Kidney glomerular epithelial cell (primary cell): ENCODE measurements at places on chromosomes 2 and 18.

DNA sequence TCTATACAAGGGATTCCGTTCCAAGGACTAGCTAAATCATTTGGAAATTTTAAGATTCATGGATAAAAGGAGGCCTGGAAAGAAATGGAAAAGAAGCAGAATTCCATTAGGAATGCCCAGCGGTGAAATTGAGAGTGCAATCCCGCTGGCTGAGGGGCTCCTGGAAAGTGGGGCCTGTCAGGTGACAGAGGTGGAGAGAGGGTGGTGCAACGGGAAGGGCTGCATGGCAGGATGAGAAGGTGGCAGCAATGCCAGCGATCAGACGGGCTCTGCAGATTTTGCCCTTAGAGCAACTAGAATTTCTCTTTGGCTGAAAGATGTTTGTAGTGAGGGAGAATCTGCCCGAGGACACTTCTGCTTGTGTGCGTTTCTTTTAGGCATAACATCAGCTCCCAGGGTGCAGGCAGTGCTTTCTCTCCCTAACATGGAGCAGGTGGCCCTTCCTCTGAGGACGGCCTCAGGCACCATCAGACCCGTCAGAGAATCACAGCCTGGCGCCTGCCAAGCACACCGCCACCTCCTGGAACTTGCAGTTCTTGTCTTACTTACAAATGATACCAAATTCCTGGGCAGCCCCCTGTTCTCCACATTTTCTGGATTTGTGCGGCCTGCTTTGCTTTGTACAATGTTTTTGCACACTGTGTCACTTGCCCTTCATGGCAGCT, 261.6 kb downstream of the NDUFA10 start:
- DNase-seq: no peak

DNA sequence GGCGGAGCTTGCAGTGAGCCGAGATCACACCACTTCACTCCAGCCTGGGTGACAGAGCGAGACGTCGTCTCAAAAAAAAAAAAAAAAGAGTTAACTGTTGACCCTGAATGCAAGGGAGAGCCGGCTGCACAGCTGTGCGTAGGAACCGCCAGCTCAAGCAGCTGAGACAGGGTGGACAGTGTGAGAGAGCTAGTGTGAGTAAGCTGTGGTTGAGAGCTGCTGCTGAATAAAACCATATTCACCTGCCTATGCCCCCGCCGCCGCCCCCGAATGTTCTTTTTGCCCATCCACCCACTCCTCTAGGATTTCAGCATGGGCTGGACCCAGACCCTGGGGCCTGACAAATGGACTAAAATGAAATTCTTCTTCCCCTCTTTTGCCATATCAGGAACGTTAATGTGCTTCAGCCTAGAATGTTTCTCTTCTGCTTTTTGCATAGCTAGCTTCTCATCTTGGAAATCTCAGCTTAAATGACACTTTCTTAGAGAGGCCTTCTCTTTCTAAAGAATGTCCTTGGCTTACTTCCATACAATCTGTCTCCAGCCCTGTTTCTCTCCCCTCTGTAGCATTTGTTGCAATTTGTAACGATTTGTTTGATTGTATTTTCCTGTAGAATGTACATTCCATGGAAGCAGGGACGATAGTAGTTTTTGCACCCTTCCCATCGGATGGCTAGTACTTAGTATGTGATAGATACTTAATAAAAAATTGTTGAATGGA, 142.7 kb downstream of the KLHL14 start:
- DNase-seq: no peak

GRCh38 chr2:201904538-201905420, 98.4 kb downstream of the CDK15 start:
- no peak for DNase-seq

GRCh38 chr2:229849073-229849472, 72.7 kb downstream of the TRIP12 start:
- DNase-seq: no peak

- DNase-seq: no peak
These were observed 20.8 kb downstream of the LHCGR start for GRCh38 chr2:48734576-48735303.

DNA sequence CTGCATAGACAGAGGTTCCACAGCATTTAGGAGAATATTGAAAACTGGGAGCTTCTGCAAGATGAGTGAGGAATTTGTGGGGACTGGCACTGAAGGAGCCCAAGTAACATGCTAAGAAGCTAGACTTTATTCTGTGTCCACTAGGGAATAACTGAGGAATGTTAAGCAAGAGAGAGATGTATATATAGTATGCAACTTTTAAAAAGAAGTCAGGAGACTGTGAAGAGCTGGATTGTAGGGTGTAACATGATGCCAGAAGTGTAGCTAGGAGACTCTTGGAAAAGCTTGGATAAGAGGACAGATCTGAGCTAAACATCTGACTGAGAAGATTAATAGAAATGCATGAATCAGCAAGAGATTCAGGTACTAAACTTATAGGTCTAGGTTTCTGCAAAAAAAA, 270.6 kb upstream of the MMADHC start:
- no peak for DNase-seq

DNA sequence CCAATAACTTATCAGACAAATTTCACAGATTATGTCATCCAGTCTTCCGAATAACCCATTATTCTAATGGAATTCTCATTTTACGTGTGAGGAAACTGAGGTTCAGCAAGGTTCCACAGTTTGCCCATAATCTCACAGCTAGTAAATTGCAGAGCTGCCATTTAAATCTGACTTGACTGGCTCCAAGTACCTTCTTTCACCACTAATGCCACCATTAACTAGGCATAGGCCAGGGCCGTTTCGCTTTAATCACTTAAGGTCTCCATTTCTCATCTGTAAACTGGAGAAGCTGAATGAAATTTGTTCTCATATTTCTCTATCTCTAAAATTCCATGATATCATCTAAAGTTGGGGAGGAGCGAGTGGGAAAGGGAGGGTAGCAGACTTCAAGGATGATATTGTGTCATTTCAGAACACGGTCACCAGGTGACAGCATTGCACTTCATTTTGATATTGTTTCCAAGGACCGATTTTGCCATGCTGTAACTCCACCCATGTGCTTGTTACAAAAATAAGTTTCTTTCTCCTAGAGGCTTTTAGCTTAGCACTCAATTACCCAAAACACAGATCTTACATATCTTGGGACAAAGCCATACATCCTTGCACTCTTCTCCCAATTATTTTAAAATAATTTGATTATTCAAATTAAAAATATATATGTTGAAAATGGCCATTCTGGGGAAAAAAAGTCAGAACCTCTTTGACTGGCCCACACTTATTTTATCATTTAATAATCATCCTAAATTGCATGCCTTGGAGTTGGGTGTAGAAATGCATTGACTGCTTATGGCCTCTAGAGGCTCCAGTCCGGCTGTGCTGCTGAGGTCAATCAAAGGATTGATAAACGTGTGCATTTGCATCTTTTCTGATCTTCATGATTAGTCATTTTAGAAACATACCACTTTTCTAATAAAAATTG, 123.8 kb downstream of the AKAIN1 start:
- DNase-seq: peak; percentile 13

DNA sequence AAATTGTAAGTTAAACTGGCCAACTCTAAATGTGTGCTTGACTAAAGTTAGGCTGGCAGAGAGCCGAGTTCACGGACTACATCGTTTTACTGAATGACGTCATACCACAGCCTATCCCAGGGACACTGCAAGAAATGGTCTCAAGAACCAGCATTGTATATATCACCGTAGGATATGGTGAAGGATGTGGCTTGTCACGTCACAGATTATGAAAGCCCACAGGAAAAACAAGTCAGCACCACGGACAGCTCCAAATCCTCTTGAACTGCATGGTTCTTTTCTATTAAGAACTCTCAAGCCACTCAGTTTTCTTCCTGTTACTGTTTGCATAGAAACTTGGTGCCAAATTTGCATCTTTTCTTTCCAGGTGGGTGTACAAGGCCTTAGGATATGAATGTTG, 85.1 kb upstream of the ACAA2 start:
- peak; percentile 19 for DNase-seq

DNA sequence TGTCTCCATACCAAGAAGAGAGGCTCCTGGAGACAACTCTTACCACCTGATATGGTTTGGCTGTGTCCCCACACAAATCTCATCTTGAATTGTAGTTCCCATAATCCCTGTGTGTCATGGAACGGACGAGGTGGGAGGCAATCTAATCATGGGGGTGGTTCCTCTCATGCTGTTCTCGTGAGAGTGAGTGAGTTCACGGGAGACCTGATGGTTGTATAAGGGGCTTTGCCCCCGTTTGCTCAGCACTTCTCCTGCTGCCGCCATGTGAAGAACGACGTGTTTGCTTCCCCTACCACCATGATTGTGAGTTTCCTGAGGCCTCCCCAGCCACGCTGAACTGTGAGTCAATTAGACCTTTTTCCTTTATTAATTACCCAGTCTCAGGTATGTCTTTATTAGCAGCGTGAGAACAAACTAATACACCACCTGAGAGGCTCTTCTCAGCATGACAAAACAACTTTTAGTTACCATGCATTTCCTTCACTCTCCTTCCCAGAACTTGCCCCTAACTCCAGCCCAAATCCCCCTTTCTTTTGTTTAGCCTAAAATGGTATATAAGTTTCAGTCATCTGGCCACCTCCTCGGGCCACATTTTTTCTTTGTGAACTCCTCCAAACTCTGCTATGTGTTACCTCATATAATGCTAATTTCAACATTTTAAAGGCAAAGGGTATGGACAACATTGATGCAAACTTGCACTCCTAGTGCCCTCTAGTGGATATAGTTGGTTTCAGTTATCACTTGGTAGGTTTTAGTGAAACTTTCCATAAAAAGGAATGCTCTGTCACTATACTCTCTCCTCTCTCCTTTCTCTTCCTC, 58.6 kb upstream of the SLC25A52 start:
- DNase-seq: peak; percentile 53

DNA sequence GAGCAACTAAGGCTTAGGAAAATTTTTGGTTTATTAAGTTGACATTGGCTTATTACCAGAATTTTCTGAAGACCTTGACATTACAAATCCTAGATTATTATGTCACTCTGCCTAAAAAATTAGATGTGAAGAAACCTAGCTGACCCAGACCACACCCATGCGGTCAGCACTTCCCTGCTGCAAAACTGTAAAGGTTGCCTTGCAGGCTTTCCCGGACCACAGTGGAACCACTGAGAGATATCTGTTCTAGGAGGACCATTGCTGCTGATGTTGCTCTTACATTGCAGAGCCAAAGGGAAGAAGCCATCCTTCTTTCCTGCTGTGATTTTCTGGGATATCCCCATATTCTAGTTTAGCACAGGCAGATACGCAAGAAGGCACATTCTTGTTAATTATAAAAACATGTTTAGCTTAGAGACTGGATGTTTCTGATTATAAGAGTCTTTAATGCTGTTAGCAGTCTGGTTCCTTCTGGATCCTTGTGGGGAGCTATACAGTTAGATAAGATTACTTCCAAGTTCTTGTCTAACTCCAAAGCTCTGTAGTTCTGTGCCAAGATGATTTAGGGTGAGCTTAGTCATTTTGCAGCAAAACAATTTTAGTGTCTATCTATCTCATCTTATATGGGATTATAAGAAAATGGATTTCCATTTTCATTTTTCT, 70.2 kb downstream of the AOX1 start:
- DNase-seq: no peak

- no peak for DNase-seq
These were observed 72.0 kb upstream of the CHAC2 start for GRCh38 chr2:53695575-53695974.

GRCh38 chr18:45228796-45229388, 386.4 kb upstream of the SLC14A2 start:
- DNase-seq: no peak

DNA sequence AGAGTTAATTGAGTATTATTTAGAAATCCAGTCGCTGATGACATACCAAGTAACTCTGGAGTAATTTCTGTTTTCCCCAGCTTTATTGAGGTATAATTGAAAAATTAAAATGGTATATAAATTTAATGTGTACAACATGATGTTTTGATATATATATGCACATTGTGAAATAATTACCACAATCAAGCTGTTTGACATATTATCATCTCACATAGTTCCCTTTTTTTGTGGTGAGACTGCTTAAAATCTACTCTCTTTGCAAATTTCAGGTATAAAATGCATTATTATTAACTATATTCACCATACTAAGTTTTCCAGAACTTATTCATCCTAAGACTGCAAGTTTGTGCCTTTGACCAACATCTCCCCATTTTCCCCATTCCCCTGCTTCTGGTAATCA, 25.0 kb upstream of the SPAG16 start:
- no peak for DNase-seq

DNA sequence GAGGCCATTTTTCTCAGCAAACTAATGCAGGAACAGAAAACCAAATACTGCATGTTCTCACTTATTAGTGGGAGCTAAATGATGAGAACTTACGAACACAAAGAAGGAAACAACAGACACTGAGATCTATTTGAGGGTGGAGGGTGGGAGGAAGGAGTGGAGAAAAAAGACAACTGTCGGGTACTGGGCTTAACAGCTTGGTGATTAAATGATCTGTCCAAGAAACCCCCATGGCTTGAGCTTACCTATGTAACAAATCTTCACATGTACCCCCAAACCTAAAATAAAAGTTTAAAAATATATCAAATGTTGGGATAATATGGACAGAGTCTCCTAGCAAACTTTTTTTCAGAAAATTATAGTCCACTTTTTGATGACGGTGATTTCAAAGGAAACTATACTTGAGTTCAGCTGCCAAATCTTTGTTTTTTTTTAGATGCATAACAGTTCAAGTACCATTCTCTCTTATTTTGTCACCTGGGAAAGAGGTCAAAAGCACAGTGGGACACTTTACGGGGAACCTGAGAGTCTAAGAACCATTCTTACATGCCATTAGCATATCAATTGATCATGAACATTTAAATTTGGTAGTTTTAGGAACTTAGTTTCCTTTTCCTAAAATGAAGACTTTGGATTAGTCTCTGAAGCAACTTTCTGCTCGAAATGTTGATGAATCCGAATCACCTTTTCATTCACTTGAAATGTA, 835.0 kb downstream of the NRXN1 start:
- DNase-seq: no peak

DNA sequence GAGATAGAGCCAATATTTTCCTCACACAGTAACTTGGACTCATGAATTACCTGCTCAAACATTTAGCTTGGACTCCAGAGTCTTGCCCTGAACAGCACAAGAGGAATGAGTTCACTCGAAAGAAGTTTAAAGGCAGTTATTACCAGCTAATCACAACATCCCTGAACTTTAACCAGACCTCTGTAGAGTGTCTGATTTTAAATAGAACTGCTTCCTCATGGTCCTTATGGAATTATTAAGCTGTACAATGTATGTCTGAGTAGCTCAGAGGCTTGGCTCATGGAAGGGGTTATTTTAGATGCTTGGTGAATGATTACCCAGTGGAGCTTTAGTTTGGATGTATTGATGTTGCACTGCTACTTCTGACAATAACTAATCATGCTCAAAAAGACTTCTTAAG, 183.1 kb downstream of the FMNL2 start:
- no peak for DNase-seq

DNA sequence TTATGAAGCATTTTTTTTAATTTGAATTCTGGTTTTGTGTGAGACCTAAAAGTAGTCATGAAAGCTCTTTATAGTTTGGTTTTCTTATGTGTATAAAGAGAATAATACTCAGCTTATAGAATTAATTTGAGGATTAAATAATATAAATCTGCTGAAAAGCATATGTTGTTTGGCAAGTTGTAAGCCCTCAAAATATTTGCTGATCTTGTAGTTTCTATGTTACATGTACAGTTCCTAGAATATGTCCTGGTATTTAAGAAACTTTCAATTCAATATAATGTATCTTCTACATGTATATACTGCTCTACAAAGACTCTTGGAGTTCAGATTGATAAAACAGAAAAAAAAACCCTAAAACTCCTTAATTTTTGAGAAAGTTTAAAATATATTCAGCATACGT, 605.5 kb upstream of the FAM98A start:
- no peak for DNase-seq

- DNase-seq: no peak
These were observed 37.0 kb downstream of the STAT4 start for GRCh38 chr2:191113761-191114160.
